Stimulated activated CD8-positive, alpha-beta memory T cell treated with anti-CD3 and anti-CD28 coated beads, Interleukin-4, amount 100 ng/mL, for 4 hours (primary cell): ENCODE measurements at places on chromosomes 7 and 10.
A peak's percentile ranks its signal among the peaks of the same experiment; 100 is the strongest.

GRCh38 chr10:11201911-11202310, 184.2 kb downstream of the CELF2 start:
- DNase-seq, result no peak

DNA sequence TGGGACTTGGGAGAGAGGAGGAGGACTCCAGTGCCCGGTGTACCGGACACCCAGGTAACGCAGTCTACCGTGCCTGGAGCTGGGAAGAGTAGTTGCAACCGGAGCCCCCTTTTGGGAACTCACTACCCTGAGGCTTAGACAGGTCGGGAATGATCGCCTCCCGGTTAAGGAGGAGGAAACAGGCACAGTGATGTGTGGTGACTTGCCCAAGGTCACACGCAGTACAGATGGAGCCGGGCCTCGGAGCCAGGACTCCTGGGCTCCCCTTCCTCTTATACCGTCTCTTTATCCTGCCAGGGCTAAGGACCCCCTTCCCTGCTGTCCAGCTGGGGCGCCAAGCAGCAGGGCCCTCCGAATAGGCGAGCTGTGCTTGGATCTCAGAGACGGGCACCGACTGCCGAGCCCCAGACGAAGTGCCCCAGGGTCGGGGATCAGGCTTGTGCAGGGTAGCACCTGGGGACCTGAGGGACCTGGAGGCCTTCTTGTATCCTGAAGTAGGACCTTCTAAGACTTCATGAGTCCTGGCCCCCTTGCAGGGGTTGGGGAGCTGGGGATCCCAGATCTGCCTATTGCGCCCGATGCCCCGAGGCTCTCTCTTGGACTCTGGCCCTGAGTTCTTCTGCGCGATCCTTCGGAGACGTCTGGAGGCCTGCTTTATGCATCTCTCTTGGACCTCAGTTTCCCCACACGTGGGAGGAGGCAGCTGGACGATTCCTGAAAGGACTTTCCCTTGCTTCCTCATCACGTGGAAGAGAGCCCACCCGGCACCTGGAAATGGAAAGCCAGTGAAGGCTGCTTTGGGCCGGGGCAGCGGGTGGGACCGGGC, 767 bp upstream of the CYP26A1 start:
- no peak for DNase-seq

DNA sequence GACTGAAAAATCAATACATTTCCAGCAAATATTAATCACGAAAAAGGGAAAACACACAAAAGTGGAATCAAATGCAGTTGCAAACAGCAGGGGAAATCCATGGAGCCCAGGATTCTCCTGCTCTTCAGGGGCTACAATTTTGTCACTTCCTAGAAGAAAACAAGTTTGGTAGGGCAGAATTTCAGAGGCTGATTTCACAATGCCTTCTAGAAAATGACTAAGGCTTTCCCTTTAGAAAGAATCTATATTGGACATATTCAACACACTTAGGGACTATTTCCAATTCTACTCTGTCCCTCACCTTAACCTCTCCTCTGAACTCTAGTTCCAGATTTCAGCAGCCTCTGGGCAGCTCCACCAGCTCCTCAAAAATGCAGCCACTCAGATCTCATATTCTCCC, 111.3 kb downstream of the HECTD2 start:
- DNase-seq, result no peak

DNA sequence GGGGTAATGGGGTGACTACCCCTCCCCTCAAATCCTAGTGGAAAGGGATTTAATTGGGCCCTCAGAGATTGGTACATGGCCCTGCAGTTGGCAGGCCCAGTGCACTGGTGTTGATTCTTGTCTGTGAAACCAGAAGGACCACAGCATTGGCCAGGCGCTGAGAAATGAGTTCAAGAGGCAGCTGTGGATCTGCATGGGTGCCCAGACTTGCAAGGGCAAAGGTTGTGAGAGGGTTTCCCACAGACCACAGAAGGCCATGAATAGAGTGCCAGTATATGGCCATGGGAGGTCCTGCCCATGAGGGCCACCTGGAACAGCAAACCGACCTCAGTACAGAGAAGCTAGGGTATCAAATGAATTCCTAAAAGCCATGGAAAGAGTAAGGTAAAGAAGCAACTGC, 32.9 kb downstream of the TMEM168 start:
- DNase-seq, result no peak

- DNase-seq, result no peak
Measured at GRCh38 chr7:55469271-55469681, 103.0 kb downstream of the VOPP1 start.

GRCh38 chr10:128540781-128541761, 414.8 kb upstream of the MKI67 start:
- DNase-seq, result no peak

- DNase-seq, result no peak
Measured at GRCh38 chr10:47266602-47267001, 33.4 kb upstream of the GDF10 start.

DNA sequence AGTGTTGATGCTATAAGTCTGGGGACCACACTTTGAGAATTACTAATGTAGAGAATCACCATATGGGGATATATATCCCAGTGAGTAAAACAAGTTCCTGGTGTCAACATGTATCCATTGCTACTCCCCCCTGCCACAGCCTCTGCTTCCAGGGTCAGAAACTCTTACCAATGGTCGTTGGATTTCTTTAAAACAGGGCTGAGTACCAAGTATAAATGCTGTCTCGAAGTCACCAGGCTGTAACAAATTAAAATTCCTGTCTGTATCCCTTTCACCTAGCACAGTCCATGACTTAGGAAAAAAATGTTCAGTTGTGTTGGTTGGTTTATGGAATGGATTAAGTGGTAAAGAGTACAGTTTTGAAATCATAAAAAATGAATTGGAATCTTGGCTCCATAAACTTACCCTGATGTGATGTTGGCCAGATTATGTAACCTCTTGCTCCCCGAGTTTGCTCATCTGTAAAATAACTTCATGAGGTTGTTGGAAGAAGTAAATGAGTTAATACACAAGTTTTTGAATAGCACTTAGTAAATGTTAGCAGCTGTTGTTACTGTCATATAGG, 364.0 kb upstream of the LRGUK start:
- no peak for DNase-seq

GRCh38 chr10:1572519-1573333, 164.6 kb downstream of the ADARB2 start:
- no peak for DNase-seq

- no peak for DNase-seq
Measured at GRCh38 chr7:44267719-44268421, 57.5 kb downstream of the CAMK2B start.

- no peak for DNase-seq
Measured at GRCh38 chr7:26709210-26709990, 155.0 kb downstream of the SKAP2 start.

DNA sequence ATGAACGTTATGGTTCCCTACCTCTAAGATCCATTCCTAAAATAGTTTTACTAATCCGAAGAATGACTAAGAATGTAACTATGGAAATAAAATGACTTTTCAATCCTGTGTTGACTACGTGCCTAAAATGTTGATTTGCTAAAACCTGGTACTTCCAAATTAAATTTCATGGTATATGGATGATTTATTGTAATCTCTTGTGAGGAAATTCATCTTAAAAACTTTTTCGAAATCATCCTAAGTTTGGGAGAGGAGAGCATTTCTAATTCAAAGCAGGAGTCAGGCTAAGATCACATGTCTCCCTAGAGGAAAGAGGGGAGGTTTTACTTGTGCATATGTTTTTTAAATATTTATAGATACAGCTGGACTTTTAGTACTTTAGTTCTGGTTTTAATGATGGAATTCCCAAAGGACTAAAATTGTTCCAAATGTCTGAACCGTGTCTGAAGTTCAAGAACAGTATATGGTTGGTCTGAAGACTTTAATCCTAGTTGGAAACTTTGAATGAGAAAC, 483.9 kb downstream of the AUTS2 start:
- no peak for DNase-seq

DNA sequence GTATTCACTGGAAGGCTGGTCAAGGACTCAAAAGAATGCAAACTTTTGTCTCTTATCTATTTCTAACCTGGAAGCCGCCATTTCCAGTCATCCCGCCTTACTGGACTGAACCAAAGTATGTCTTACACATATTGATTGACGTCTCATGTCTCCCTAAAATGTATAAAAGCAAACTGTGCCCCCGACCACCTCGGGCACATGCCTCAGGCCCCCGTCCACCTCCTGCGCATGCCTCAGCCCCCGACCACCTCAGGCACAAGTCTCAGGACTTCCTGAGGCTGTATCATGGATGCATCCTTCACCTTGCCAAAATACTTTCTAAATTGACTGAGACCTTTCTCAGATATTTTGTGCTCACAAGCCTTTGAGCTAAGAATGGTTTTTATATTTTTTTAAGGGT, 148.6 kb downstream of the PTPRN2 start:
- DNase-seq, result no peak

DNA sequence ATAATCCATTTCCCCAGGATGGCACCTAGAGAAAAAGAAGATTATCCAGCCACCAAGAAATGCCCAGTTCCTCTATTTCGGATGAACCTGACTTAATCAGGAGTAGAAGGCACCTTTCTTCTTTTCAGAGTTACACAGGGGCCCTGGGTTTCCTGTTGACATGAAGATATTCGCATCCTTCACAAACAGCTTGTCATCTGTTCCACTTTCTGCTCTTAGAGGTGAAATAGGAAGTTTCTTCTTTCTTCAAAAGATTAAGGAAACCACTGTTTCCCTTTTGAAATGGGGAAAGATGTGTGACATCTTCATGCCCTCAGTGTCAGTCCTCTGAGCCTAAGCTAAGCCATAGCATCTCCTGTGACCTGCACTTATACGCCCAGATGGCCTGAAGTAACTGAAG, 39.1 kb upstream of the RAB18 start:
- no peak for DNase-seq

DNA sequence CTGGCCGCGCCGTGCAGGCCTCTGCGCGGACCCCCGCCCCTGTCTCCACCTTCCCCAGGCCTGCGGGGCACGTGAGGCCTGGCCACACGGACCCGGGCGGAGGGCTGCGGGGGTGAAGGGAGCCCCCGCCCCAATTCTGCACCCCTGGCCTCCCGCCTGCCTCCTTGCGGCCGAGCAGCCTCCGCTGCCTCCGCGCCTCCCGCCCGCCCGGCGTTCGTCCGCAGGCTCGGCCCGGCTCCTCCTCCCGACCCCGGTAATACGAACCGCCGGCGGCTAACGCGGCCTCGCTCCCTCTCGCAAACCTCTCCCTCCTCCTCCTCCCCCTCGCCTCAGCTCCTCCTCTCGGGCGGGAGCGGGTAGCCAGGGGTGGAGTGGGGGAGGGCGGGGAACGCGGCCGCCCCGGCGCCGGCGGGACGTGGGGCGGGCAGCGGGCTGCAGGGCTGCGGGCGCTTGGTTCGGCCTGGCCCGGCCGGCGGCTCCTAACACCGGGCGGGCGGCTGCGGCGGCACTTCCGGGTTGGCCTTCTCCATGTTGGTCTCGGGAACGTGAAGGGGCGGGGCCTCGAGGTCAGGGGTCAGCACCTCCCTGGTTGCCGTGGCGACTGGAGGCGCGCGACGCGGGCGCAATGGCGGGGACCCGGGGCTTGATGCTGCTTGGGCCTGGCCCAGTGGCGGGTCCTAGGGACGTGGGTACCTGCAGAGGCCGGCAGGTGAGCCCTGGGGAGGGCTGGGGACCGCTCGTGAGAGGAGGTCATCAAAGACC, at the start of gene RAB11FIP2:
Gene RAB11FIP2, minus strand, starts transcription at position 547 of the 762 bp plus-strand sequence. CDS start 778 bp downstream, outside the sequence.
- peak; percentile 89 for DNase-seq

GRCh38 chr7:105141068-105141467, 127.1 kb downstream of the KMT2E start:
- DNase-seq, result no peak

DNA sequence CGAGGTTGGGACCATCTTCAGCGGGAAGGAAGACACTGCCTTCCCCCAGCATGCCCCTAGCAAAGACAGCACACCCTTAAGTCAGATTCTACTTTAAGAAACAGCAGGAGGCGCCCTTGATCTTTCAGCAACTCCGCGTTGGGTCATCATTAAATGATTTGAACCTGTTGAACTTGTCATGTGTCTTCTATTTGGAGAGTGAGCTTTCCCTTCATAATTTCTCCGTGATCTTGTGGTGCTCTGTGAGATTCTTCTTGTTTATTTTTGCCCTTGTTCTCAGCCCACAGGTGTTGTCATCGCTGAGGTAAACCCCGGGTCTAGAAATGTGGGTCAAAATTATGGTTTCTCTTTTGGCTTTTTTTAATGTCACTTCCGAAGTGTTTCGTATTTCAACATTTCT, 49.5 kb upstream of the PITRM1 start:
- no peak for DNase-seq

DNA sequence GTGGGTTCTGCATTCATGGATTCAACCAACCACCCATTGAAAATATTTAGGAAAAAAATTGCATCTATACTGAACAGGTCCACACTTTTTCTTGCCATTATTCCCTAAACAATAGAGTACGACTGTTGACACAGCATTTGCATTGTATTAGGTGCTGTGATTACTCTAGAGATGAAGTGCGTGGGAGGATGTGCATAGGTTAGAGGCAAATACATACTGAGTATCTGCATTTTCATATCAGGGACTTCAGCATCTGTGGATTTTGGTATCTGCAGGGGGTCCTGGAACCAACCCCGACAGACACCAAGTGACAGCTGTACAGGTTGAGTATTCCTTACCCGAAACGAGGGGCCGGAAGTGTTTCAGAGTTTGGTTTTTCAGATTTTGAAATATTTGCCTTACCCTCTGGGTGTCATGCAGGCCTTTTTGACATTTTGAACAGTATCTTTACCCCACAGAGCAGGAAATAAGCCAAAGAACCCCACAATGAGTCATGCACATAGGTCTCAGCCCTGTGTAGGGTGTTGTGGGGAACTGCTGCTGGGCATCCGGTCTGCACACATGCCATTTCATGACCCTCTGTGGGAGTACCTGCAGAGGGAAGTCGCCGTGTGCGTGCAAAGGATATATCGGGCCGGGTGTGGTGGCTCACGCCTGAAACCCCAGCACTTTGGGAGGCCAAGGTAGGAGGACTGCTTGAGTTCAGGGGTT, 14.5 kb downstream of the NUDT5 start:
- peak; percentile 21 for DNase-seq

DNA sequence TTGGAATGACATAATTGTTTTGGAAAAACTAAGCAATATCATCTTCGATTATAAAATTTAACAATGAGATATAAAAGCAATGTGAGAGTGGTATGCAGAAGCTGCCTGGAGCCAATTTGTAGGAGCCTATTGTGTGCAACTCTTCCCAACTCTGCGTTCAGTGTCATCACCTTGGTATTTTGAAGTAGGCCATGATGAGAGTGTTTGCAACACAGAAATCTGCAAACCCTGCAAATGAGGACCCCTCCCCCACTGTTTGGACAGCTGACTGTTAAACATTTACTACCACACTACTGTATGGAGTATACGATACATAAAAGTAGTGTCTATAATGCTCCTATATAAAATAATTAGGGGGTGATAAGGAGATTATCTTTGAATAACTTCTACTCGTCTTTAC, 531.3 kb downstream of the ATRNL1 start:
- no peak for DNase-seq

GRCh38 chr7:151017953-151018420, 6.3 kb downstream of the ATG9B start:
- peak; percentile 60 for DNase-seq
